ENCODE measurements at places on chromosomes 3 and 15.

- no peak for DNase-seq
Observed at GRCh38 chr3:156793400-156793799, 32.8 kb upstream of the LEKR1 start.

DNA sequence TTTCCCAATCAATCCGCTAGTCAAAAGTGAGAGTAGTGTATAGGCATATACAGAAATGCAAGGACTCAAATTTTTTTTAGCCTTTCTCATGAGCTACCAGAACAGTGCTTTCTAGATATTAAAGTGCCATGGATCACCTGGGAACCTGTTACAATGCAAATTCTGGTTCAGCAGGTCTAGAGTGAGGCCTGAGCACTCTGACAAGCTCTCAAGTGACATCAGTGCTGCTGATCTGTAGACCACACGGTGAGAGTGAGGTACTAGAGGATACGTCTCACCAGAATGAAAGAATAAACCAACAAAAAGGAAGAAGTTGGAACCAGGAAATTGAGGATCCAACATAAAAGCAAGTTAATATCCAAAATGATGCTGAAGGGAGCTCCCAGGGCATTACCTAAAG lies 16.0 kb upstream of the PLA2G4D start:
- DNase-seq: no peak

- no peak for DNase-seq
Observed at GRCh38 chr15:70314688-70315087, 217.0 kb upstream of the TLE3 start.

DNA sequence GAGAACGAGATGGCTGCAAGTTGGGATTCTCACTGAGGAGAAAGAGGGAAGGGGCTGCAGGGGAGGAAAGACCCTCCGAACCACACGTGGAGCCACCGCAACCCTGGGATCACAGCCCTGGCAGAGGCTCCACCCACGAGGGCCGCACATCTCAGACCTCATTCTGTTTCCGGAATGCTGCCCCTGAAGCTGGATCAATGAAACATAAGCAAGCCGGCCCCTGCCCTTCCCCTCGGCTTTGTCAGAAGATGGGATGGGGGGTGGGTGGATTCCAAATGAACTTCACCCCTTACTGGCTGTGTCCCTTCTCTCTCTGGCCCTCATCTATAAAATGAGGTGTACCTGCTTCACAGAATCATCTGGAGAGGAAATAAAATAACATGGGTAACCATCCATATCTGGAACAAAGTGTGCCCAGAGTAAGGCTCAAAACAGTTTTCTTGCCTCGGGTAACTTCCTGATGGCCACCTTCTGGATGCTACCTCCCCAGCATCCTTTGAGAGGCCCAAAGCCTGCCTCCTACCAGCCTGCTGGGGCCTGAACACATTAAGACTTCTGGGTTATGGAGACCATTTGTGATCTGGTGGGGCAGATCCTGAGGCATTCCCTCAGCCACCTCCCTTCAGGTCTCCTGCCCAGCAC lies 4.6 kb upstream of the CCDC9B start:
- no peak for DNase-seq

- DNase-seq: no peak
Observed at GRCh38 chr3:188036375-188037194, 117.4 kb upstream of the LPP start.

Measured in stimulated activated CD4-positive, alpha-beta T cell treated with anti-CD3 and anti-CD28 coated beads, Interleukin-2, amount 100 ng/mL, for 48 hours (primary cell).